Stimulated activated CD4-positive, alpha-beta T cell treated with anti-CD3 and anti-CD28 coated beads, TNF-alpha, amount 100 ng/mL, for 4 hours (primary cell): ENCODE measurements at places on chromosomes 1 and 21.
A peak's percentile ranks its signal among the peaks of the same experiment; 100 is the strongest.

DNA sequence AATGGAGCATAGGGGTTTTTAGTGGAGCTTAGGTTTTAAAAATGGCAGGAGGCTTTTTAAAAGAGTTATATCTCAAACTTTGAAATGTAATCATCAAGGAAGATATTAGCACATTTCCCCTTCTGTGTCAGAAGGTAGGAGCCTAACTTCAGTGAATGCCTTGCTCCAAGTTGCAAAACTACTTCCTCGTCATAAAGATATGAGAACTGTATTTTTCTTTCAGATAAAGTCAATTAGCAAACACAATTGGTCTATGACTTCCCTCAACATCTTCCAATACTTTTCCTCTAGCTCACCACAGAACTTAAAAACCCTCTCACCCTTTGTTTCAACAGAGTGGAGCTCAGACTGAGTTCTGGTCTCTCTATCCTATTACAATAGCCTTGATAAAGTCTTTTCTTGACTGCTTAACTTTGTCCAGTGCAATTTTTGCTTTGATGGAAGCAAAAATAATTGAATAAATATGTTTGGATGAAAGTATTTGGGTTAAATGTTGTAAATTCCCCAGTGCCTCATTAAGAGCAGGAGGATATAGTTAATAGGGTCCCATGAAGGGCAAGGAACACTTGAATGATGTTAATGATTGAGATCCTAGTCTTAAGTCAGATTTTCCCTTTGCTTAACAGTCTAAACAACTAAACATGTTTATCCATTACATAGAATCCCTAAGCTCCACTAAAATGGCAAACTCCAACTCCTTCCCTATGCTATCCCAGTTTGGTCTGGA lies 58.9 kb downstream of the TNFSF18 start:
- DNase-seq: no peak

DNA sequence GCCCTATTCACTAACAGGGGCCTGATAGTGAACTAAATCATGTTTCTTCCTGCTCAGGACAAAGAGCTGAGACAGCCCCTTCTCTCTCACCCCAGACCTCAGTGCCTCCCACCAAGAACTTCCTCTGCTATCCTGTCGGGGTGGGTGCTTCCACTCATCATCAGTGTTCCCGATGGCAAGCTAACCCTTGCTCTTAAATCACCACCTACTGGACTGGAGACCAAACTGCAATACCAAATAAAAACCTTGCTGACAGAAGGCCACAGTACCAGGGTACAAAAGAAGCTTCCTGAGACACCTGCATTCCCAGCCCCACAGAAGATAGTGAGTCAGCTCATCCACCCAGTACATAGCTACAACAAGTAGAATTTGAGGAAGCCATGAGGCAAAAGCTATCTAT lies 799.5 kb downstream of the LTN1 start:
- DNase-seq: no peak

DNA sequence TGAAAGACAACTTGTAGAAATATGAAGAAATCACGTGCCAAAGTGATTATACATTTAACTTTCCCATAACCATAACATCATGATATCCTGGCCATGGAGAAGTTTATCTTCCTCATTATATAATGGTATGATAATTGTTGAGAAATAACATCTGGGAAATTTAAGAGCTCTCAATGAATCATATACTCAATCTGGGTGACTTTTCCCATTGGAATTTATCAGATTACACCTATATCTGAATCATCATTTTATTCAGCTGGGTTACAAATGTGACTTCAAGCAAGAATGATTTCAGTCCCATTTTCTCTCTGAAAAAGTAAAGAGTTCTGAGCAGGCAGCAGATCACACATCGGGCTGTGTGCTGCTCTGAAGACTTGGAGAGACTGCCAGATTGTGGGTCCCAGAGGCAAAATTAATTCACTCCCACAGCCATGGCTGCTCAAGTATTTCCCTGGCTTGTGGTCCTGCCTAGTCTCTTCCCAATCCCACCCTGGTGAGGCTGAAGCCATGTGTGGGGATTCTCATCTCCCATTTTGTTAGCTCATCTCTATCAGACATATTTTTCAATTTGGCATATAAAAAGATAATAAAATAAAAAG lies 278.0 kb downstream of the MRPL39 start:
- DNase-seq: no peak

- no peak for DNase-seq
Measured at GRCh38 chr1:56957931-56958330, 7.9 kb downstream of the C8B start.

DNA sequence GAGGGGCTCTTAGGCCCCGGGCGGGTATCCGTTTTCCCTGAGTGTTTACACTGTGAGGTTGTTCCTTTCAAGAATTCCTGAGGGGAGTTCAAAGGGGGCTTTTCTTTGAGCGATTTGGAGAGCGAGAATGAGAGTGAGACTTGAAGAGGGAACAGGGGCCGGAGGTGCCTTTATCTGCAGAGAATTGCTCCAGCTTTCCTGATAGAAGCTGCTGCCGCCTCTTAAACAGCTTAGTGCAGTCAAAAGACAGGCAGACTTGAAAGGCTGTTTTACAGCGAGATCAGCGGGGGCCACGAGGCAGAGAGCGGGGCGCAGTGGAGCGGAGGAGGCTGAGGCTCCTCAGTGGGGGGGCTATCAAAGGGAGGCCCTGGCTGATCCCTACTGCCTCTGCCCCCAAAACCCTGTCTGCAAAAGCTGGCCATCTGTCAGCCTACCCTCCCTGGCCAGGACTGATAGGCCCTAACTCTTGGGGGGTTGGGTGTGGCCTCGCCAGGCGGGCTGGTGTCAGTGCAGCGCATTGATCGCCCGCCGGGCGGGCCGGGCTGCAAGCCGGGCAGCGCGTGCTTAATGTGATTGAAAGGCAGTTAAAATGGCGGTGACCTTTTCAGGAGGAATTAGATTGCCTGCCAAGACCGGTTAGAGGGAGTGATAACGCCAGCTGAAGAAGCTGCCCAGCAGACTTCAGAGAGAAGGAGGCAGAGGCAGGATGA lies 36.4 kb downstream of the TMEM53 start:
- DNase-seq: no peak

DNA sequence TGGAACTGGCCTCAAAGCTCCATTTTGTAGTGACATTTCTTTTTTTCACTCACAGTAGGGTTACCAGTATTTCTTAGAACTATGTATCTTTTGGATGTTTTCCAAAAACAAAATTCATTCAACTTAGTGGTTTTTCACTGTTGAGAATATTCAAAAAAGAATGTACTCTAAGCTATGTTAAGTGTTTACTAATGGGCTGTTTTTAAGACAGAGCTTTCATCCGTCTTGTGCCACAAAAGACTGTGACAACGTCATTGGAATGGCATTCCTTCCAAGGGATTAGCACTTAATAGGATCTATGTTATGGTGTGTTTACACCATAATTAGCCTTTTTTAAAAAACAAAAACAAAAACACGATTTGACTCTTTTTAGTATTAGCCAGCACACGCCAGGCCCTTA lies 66.8 kb downstream of the TTC3 start:
- DNase-seq: no peak

DNA sequence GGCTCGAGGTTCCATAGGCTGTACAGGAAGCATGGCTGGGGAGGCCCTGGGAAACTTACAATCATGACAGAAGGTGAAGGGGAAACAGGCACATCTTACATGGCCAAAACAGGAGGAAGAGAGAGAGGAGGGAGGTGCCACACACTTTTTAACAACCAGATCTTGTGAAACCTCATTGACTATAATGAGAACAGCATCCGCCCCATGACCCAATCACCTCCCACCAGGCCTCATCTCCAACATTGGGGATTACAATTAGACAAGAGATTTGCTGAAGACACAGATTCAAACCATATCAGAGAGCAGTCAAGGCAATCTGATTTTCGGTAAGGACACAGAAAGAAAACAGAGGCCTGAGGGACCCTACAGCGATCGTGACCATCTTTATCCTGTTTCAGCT lies 41.7 kb downstream of the TNFRSF9 start:
- DNase-seq: no peak

DNA sequence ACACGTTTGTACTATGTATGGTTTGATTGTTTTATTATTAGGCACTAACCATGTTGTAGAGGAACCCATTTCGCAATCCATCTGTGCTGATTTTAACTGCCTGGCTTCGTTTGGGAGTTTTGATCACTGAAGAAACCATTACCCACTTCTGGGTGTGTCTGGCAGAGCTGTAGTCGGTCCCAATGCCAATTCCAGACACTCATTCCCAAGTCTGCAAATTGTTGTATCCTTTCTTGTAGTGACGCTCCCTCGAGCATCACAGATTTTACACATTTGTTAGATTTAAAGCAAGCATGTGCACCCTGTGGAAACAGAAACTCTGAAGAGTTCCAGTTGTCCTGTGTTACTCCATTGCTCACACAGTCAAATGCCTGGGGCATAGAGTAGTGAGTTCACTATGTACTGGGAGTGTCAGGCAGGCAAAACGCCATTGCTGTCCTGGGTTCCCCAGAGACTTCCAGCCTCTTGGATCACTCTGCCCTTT lies 31.0 kb upstream of the EFCAB14 start:
- no peak for DNase-seq

- no peak for DNase-seq
Measured at GRCh38 chr1:27148591-27148990, 6.3 kb downstream of the SLC9A1 start.

GRCh38 chr21:45940621-45941337 lies 40.8 kb upstream of the COL6A1 start:
- no peak for DNase-seq

DNA sequence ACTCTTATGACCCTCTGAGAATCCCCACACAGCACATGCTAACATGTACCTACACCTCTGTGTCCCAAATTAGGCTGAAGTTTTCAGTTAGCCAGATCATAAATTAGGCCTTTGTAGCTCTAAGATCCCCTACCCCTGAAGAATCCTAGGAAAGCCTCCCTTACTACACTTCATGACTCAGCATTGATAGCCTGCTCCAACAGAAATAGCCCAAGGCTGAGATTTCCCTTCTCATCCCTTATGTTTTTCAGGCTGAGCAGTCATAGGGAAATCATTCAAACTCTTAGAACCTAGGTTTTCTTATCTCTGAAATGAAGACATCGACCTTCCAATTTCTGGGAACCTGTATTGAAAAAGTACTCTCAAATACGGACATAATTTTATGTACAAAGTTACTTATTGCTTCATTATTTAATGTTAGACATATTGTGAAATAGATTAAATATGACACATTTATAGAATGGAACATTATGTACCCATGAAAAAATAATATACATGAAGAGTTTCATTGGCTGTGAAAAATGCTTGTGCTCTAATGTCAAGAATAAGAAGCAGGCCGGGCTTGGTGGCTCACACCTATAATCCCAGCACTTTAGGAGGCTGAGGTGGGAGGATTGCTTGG lies 122.4 kb upstream of the UBE2U start:
- DNase-seq: no peak

DNA sequence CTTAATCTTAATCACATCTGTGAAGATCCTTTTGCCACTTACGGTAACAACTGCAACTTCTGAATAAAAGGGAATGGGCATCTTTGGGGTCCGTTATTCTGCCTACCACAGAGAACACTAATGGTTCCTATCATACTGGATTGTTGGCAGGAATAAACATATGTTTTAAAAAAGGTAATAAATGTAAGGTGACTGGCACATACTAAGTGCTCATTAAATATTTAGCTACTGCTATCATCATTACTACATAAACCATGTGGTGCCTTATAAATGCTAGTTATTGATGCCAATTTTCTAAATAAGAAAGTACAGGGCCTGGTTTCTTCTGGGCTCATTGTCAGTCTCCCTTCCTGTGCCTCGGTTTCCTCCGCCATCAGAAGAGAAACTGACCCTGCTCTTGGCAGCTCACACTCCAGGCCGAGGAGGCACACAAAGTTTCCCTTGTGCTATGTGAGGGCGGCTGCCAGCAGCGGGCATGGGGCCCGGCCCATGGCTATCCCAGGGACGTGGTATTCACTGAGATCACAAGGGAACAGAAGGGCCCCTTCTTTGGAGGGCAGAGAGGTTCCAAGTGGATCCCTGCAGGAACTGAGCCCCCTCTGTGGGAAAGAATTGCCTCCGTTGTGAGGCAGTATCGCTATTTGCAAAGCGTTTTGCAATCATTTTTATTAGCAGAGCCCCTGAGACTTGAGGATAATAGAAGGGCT lies 26.2 kb downstream of the NAV1 start:
- no peak for DNase-seq

DNA sequence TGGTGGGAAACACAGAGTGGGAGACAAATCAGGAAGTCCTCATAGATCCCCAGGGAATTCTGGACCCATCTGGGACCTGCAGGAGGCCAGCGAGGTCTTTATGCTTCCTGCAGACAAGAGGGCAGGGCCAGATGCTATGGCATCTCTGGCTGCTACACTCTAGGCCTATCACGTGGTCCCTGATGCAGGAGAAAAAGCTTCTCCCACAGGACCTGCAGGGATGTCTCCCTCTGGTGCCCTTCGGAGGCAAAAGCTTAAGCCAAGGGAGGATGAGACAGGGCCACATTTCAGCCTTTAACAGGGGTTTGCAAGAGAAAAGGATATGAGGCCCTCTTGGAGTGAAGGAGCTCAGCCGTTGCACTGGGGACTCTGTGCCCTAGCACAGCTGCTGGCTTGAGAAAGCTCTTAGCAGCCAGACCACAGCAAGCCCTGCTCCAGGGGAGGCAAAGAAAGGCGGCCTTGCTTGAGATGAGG lies 243.0 kb downstream of the C1orf94 start:
- no peak for DNase-seq

DNA sequence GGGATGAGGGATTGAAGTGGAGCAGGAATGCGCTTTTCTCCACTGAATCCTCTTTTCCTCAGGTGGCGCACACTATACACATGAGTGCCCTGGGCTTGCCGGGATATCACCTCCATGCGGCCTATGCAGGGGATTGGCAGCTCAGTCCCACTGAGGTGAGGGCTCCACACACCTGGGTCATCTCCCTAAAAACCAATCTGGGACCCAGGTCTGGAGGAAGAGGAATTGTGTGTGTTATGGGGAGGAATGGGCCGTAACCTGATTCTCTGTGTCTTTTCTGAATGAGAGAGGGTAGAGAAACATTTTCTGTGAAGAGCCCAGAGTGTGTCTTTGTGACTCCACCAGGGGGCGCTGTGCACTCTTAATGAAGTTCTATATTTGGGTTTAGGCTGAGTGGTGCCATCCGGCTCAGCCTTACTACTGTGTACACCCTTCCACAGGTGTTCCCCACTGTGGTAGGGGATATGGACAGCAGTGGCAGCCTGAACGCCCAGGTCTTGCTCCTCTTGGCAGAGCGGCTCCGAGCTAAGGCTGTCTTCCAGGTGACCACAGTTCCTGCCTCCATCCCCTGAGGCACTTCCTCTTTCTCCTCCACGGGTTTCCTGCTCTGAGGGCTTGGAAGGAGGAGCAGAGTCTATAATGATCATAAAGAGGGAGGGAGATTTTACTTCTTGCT lies 1.5 kb downstream of the TOMM40L start:
- peak; percentile 92 for DNase-seq

DNA sequence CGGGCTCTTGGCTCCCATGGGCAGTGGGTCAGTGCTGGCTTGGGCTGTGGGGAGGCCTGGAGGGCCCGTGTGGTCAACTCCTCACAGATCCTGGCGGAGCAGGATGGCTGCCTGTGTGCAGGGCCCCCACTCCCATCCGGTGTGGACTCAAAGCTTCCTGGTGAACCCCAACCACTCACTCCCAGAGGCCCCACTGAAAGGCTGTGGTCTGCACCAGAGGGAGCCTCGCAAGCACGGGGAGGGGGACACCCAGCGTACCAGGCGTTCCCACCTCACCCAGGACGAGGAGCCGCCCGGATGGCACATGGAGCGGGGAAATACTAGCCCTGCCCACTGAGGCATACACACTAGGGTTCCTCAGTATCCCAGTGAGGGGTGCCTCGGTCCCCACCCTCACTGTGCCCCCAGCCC lies 75.4 kb upstream of the ACTRT2 start:
- DNase-seq: no peak
